ENCODE measurements at places on chromosomes 11 and 22. TPM values are rescaled to one million over a fixed set of nuclear protein-coding genes. Genes with fewer than 3 reads are reported as not detected.

The MYEOV gene
- total RNA-seq = 2.9 TPM

The BUD13 gene
- 9.5 TPM for total RNA-seq

The MS4A15 gene
- total RNA-seq = not detected

The PTPRCAP gene
- total RNA-seq = not detected

The RIMBP3C gene
- 0.59 TPM for total RNA-seq

The MAPK8IP1 gene
- total RNA-seq = 3.6 TPM

The CREB3L1 gene
- 82.1 TPM for total RNA-seq

The RAB38 gene
- 2.9 TPM for total RNA-seq

The PANX2 gene
- total RNA-seq = 1.5 TPM

The OR5T1 gene
- not detected for total RNA-seq

The LRRC56 gene
- 0.89 TPM for total RNA-seq

The OR8K1 gene
- total RNA-seq = not detected

Data from smooth muscle cell of the umbilical artery (primary cell).